Stimulated activated CD4-positive, alpha-beta T cell treated with anti-CD3 and anti-CD28 coated beads, Interleukin-12 subunit alpha, Interleukin-12 subunit beta, amount 100 ng/mL, for 48 hours (primary cell): ENCODE measurements at places on chromosomes 2 and 18.

DNA sequence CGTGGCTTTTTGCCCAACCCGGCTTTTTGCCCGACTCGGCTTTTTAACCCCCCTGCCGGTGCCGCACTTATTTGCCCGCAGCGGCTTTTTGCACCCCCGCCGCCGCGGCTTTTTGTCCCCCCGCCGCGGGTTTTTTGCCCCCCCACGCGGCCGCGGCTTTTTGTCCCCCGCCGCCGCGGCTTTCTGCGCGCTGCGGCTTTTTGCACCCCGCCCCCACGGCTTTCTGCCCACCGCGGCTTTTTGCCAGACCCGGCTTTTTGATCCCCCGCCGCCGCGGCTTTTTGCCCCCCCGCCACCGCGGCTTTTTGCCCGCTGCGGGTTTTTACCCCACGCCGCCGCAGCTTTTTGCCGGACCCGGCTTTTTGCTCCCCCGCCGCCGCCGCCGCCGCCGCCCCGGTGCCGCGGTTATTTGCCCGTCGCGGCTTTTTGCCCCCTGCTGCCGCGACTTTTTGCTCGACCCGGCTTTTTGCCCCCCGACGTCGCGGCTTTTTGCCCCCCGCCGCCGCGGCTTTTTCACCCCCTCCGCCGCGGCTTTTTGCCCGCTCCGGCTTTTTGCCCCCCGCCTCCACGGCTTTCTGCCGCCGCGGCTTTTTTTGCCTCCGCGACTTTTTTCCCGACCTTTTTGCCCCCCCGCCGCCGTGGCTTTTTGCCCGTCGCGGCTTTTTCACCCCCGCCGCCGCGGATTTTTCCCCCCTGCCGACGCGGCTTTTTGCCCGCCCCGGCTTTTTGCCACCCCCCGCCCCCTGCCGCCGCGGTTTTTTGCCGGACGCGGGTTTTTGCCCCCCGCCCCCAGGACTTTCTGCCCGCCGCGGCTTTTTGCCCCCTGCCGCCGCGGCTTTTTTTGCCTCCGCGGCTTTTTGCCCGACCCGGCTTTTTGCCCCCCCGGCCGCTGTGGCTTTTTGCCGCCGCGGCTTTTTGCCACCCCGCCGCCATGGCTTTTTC is 2786.5 kb downstream of the RPIA start:
- DNase-seq: no peak

DNA sequence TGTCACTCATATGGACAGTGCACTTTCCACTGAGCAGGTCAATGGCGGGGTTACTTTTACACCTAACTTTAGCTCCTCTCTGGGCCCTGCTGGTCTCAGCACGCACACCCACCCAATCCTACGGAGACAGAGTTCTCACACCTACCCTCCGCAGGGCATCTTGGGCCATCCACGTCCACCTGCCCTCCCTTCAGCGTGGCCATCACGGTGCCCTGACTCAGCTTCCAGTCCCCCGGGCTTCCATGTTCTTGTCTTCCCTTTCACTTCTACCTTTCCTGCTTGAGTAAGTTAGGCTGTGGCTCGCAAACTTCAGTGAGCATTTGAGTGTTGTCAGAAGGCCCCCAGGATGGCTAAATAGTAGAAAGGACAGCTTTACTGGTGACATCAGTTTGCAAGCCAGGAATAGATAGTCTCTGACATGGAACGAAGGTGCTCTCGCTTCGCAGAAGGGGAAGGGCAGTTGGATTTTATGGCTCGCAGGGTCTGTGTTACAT is 232.4 kb downstream of the SEPTIN10 start:
- no peak for DNase-seq

DNA sequence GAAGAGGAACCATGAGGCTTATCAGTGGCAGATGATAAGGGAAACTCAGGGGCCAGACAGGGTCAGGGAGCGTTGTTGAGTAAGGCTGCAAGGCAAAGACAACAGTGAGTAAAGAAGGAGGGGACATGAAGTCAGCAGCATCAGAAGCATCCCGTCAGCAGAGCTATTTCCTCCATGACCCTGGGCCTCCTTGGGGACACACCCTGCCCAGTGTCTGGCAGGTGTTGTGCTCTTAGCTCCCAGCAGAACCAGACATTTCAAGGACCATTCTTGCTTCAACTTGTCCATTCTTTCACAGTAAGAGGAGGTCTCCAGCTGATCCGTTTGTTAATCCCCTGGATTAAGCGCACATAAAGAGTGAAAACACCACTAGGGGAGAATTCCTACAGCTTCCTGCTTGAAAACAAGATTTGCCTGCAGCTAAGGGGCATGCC is 88.7 kb upstream of the MEIS1 start:
- no peak for DNase-seq

DNA sequence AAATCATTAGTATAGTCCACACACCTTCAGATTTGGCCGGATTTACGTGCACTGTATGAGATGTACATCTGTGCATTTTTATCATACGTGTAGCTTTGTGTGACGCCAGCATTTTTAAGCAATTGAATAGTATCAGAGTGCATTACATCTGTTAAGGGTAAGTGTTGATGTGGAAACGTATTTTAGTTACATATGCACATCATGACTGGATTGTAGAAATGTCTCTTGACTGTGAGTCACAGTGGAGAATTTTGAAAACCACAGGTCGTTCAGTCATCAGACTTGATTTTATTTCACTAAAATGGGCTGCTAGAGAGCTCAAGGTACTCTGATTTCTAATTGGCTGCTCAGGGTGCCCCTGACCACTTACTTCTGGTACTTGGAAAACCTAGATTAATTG is 5.4 kb upstream of the GPBAR1 start:
- no peak for DNase-seq

- DNase-seq: no peak
Measured at GRCh38 chr2:103427567-103427966, 665.7 kb downstream of the TMEM182 start.

- no peak for DNase-seq
Measured at GRCh38 chr2:187581125-187581896, 27.1 kb upstream of the TFPI start.

GRCh38 chr2:28377984-28378678 is 14.5 kb upstream of the FOSL2 start:
- DNase-seq: no peak

DNA sequence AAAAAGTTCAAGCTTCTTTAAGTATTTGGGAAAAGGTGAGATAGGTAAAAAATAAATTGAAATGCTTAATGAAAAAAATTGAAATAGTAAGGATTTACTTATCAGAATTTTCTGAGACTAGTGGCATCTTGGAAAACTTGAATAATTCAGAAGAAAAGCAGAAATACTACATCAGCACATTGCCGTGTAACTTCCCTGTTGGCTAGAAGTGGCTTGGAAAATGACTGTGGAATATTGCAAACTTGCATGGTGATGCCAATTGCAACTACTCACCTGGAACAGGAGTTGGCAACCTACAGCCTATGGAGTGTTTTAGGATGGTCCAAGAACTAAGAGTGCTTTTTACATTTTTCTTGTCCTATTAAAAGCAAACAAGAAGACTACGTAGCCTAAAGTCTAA is 603.5 kb upstream of the VRK2 start:
- DNase-seq: no peak

DNA sequence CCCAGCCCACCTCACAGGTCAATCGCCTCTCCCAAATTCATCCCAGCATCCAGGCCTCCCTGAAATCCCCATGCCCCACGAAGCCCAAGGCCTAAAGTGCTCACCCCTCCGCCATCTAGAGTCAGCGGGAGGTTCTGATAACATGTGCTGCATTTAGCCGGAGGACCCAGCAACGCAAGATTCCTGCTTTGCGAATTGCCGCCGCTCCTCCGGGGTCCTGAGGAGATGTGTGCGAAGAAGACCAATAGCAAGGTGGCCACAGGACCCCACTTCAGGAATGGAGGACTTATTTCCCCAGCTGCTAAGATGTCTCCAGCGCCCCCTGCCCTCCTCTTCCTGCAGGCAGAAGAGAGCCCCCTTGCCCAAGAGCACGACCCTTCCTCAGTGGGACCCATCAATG is 120.8 kb upstream of the GLI2 start:
- DNase-seq: no peak

DNA sequence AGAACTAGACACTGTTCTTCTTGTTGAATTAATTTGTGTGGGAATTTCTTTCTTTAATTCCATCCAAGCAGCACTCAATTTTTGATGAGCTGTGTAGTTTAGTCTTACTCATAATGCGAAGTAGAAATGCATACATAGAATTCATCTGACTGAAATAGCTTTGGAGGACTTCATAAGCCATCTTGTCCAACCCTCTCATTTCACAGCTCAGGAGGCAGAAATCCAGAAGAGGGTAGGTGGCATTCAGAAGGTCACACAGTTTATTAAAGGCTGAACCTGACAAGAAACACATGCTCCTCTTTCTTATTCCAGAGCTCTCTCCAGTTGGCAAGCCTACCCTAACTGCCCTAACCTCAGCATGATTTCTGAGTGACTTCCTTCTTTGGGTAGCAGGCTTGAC is 169.2 kb upstream of the NOSTRIN start:
- no peak for DNase-seq

DNA sequence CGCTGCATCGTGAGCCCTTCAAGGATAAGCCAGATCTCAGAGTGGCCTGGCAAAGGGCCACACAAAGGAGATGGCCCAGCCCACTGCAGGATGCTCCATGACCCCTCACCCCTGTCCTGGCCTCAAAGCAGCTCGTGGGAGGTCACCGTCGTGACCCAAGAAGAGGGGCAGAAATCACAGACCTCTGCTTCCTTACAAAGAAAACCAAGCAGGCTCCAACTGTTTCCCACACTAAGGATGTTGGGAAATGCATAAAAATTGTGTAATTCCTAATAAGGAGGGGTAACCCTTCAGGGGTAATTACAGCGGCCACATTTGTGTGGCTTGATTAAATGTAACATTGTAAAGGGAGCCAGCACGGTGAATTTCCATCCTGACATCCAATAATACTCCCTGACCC is 102.3 kb downstream of the BOD1L2 start:
- no peak for DNase-seq

DNA sequence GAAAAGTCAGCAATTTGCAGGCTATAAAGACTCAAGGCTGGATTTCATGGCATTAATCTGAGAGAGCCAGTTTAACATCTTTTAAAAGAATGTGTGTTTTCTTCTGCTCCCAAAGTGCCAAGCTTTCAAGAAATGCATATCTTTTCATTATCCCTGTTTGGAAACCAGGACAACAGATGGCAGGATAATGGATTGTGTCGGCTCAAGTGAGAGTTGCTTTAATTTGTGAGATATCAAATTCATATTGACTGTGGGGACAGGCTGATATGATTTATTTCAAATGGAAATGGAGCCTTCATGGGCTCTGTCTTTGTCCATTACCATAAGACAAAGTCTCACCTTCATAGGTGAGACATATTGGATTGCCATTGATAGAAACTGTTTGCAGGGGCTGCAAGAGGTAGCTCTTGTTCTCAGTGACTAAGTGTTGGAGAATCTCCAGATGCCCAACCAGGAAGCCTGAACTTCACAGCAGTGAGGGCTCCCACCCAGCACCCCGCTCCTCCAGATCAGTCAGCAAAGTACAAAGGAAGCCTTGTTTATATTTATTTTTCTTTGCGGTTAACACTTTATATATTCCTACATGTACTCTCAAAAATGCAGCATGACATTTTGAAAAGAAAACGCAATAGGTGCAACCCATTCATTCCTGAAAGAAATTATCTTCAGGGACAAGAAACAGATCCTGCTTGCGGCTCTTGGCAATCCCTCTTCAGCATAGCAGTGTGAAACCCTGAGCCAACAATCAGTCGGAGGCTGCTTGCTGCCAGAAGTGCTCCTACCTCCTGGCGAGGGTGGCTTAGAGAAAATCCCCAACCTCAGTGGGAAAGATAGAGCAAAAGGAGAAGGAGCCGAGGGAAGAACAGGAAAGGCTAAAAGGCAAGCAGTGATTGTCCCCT is 65.8 kb upstream of the ATL2 start:
- no peak for DNase-seq

DNA sequence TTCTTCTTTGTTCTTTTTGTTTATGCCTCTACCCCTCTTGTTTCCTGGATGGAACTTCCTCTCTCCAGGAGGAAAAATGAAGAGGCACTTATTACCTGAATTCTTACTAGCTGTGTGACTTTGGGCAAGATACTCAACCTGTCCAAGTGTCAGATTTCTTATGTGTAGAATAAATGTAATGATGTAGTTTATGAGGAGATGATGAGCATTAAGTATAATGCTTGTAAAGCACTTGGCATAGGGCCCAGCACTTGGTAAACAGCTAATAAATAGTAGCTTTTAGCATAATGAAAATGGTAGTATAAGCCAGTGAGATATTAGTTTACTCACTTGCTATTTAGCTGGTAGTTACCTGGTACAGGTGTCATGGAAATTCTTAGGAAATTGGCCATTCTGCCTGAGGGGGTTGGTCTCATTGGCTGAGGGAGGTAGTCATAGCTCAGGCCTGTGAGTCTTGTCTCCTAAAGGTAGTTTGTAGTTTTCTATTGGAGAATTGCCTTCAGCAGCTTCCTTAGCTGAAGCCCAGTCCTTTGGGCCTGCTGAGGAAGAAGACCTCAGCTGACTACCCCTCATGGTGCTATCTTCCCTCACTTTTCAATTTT is 133.4 kb upstream of the NABP1 start:
- DNase-seq: no peak

- no peak for DNase-seq
Measured at GRCh38 chr2:19473350-19473749, 114.9 kb upstream of the OSR1 start.

- no peak for DNase-seq
Measured at GRCh38 chr2:65491381-65491905, 59.0 kb upstream of the SPRED2 start.
